ENCODE measurements at places on chromosomes 6 and 20.
A peak's percentile ranks its signal among the peaks of the same experiment; 100 is the strongest.

GRCh38 chr6:72031471-72031870, 145.1 kb downstream of the RIMS1 start:
- DNase-seq: no peak

- DNase-seq: no peak
Measured at GRCh38 chr6:24775520-24776058, 852 bp downstream of the GMNN start.

DNA sequence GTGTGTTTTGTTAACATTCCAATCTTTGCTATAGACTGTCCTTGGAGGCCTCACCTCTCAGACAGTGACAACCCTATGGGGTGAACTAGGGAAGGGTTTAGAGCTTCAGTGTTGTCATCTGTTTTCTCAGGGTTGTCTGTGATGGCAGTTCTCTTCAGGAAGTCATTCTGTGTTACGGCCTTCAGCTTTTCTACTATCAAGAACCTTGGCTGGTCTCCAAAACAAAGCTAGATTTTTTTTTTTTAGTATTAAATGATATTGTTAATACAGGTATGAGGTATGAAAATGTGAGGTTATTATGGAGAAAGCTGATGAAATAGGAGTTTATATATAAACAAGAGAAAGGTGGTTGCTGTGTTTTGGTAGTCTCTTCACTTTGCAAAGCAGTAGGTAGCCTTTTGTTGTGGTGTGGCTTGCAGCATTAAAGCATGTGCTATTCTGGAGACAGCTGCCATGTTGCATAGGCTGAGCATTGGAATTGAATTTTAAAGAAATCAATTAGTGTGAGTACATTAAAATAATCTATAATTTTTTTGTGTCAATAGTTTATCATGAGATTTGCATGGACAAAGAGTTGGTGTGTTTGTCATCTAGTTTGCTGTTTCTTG, 162.6 kb downstream of the CARMIL1 start:
- no peak for DNase-seq

DNA sequence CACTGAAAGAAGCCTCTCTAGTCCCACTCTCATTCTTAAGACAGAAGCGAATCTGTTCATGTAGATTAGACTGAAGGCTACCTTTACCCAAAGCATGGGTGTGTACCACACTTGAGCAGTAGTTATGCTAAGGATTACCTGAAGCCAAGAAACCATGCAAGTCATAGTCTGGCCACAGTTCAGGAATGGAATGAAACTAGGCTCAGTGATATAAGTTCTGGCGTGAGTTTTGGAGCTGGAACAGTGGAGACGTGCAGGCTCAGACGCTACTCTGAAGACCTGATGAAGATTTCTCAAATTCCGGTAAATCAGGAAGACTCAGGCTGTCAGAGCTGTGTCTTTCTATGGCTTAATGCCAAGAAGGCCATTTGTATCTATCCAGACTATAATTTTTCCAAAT, 219.9 kb downstream of the HDGFL1 start:
- no peak for DNase-seq

DNA sequence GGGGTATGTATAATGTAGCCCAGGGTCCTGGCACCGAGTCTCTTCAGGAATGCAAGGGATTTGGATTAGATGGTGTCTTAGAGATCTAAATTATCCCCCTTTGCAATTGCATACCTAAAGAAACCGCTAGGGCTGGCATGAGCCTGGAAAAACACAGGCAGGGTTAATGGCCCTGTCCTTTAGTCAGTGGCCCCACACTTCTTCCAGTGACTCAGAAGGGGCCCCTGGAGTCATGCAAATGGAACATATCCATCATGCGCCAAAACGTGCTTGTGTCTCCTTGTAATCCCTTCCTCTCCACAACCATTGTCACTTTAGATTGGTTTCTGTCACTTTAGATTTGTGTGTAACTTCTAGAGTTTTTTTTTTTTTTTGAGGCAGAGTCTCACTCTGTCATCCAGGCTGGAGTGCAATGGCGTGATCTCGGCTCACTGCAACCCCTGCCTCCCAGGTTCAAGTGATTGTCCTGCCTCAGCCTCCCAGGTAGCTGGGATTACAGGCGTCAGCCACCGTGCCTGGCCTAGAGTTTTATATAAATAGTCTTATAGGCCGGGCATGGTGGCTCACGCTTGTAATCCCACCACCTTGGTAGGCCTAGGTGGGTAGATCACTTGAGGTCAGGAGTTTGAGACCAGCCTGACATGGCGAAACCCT, 8.7 kb upstream of the MYBL2 start:
- no peak for DNase-seq

DNA sequence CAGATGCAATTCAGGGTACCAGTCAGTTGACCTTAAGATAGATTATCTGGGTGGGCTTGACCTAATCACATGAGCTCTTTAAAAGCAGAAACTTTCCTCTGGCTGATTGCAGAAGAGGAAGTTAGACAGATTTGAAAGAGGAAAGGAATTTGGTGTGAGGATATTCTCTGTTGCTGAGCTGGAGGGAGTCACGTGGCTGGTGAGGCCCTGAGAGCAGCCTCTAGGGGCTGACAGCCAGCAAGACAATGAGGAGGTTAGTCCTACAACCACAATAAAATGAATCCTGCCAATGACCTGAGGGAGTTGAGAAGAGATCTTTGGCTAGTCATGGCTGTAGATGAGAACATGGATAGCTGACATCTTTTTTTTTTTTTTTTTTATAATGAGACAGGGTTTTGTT, 87.0 kb upstream of the B3GAT2 start:
- no peak for DNase-seq

GRCh38 chr6:107009499-107009898, 18.5 kb upstream of the MTRES1 start:
- DNase-seq: no peak

DNA sequence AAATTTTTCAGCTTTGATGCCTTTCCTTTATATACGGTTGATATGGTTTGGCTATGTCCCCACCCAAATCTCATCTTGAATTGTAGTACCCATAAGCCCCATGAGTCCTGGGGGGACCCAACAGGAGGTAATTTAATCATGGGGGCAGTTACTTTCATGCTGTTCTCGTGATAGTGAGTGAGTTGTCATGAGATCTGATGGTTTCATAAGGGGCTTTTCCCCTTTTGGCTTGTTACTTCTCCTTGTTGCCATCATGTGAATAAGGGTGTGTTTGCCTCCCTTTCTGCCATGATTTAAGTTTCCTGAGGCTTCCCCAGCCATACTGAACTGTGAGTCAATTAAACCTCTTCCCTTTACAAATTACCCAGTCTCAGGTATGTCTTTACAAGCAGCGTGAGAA, 66.8 kb downstream of the ARHGAP18 start:
- no peak for DNase-seq

DNA sequence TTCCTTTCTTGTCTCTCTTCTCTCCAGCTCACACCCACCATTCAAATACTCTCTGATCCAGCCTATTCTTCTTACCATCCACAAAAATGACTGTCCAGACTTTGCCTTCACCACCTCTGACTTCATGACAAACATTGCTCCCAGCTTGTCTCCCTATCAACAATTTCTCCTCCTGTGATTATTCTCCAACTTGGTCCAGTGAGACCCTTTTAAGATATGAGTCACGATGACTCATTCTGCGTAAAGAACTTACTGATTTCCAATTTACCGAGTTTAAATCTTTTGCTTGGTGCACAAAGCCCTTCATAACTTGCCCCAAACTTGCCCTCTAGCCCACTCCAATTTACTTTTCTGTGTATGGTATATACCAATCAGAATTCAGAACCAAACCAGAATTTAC, 833.2 kb downstream of the MAFB start:
- no peak for DNase-seq

DNA sequence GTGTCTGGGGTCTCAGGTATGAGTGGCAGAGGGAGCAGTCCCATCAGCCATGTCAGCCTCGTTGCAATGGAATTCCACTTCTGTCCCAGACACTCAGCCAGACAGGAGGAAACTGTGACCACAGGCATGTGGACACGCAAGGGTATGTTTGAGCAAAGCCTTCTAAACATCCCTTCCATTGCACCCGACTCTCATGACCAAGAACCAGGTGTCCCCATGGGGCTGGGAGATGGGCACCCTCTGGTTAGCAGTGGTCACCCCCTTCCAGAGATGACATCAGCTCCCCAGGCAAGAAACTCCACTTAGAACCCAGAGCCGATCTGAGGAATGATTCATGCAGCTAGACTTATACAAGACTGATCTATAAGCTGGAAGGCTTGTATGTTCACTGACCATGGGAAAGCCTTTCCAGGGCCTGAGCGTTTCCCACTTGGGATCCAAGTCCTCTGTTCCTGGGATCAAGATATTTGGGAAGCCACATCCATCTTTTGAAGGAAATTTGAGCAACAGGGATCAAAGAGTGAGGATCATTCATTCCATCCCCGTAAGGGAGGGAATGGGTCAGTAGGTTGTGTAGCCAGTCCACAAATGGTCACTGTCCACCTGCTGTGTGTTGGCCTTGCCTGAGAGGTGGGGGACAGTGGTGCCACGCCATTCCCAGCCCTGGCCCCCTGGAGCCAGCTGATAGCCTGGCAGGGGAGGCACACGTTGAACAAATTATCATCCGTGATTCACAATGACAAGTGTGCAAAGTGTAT, 3.9 kb upstream of the MRGBP start:
- DNase-seq: no peak

DNA sequence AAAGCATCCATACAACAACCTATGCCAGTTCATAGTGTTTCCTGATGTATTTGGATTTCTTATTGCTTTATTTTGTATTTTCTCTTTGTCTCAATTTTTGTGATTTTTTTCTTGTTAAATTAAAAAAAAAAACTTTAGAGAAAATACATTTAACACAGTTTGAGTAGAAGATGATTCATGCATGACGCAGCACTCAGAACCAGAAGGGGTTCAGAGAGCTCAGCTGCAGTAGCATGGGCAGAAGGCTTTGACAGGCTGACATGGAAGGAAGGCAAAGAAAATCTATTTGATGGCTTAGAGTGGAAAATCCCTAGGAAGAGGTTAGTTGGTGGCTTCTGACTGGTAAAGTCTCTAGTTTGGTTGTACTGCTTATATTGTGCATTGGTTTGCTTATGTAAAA, 207.2 kb upstream of the STXBP5 start:
- DNase-seq: no peak

GRCh38 chr6:73107016-73107415, 118.3 kb downstream of the KHDC1L start:
- no peak for DNase-seq

DNA sequence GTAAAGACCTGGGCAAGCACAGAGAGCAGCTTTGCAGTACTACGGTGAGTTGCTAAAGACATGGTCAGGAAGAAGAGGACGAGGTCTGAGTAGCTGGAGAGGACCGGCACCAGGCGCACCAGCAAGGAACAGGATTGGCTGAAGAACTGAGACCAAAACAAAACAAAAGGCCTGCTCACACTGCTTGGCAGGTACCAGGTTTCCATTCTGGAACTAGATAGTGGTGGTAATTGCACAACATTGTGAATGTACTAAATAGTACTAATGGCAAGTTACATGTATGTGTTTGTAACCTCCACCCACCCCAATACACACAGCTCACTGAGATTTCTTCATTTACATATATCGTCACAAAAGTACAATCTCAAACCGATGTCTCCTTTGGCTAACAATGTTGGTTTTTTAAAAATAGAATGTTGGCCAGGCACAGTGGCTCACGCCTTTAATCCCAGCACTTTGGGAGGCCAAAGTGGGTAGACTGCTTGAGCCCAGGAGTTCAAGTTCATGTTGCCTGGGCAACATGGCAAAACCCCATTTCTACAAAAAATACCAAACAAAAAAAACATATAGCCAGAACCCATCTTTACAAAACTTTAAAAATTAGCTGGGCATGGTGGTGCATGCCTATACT, 32.5 kb upstream of the LYRM2 start:
- no peak for DNase-seq

- peak; percentile 31 for DNase-seq
Measured at GRCh38 chr6:127186889-127187288, 68.4 kb downstream of the RSPO3 start.

GRCh38 chr20:43969501-43970182, 55.0 kb downstream of the TOX2 start:
- DNase-seq: no peak

DNA sequence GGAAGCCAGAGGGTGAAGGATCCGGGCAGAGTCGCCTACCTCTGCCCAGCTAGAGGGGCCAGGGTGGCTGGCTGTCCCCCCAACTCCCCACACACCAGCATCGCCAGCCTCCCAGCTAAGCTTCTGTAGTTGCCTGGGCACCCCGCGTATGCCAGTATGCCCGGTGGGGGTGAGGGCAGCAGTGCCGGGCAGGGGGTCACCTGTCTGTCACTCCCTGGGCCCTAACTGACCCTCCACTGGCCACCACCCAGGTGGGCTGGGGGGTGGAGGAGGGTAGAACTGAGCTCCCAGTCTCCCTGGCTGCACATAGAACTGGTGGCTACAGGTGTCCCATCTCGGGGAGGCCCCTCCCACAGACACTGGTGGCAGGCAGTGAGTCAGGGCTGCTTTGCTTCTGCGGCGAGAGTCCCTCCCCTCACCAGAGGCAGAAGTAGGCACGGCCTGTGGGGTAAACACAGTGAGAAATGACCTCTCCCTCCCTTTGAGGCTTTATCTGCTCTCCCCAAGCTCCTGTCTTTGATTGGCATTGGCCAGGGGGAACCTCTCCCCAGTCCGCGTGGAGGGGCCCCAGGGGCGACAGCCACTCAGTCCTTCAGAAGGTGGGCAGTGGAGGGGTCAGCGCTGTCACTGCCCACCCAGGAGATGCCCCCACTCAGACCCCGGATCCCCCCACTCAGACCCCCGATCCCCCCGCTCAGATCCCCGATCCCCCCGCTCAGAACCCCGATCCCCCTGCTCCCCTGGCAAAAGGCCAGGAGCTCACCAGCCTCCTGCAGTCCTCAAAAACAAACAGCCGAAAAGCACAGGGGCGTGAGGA, 2.5 kb downstream of the NTSR1 start:
- DNase-seq: no peak

- no peak for DNase-seq
Measured at GRCh38 chr6:69868961-69869360, 2.6 kb downstream of the COL19A1 start.

- no peak for DNase-seq
Measured at GRCh38 chr6:135092724-135093123, 38.1 kb upstream of the HBS1L start.

DNA sequence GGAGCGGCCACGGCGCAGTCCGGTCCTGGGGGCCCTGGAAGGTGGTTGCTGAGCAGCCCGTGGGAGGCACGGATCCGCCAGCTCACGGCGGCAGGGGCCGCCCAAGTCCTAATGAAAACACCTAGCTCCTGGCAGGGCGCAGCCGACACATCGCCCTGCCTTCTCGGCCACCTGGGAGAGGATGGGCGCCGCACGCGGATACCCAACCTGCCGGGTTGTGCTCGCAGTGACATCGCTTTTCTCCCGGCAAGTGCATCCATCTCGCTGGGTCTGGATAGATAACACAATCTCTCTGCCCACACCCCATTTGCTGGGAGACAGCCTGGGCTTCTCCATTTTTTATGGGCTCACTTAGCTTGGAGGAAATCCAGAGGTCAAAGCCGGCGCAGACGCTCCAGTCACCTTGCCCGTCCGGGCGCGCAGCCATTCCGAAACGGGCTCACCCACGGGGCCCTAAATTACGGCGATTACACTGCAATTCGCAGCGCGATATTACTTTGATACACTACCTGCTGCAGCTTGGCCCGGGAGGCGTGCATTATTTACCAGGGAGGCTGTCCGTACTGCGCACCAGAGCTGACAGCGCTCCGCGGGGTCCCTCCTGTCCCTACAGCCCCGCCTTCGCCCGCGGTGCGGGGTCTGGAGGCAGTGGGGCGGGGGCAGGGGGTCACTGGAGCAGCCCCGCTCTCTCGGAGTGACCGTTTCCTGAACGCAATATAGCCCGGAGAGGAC, 36.2 kb upstream of the CCDC167 start:
- no peak for DNase-seq
